ENCODE measurements at places on chromosomes 6 and 20.

DNA sequence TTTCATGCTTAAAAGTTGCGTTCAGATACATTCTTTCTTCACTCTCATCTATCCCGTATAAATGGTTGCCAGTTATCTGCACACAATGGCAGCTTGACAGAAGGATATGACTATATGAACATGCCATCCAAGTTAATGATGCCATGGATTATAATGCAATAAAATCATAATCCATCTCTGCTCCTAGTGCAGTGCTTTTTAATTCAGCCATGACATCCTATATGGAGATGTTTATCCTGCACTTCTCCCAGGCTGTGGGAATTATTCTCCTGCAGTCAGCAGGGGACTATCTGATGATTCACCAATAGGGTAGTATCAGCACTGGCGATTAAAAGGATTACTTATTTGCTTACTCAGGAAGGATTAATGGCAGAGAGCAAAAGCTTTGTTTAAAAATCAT is 273.8 kb downstream of the SAMD5 start:
- DNase-seq = no peak

- peak; percentile 89 for DNase-seq
Observed at GRCh38 chr6:26659042-26659999, at the start of gene ZNF322. ZNF322 (minus strand) TSS chr6:26659746; CDS start chr6:26638553, 21,193 bp downstream.

- no peak for DNase-seq
Observed at GRCh38 chr20:58695895-58696375, 3.3 kb downstream of the NPEPL1 start.

- no peak for DNase-seq
Observed at GRCh38 chr6:108578595-108579327, 18.0 kb downstream of the FOXO3 start.

DNA sequence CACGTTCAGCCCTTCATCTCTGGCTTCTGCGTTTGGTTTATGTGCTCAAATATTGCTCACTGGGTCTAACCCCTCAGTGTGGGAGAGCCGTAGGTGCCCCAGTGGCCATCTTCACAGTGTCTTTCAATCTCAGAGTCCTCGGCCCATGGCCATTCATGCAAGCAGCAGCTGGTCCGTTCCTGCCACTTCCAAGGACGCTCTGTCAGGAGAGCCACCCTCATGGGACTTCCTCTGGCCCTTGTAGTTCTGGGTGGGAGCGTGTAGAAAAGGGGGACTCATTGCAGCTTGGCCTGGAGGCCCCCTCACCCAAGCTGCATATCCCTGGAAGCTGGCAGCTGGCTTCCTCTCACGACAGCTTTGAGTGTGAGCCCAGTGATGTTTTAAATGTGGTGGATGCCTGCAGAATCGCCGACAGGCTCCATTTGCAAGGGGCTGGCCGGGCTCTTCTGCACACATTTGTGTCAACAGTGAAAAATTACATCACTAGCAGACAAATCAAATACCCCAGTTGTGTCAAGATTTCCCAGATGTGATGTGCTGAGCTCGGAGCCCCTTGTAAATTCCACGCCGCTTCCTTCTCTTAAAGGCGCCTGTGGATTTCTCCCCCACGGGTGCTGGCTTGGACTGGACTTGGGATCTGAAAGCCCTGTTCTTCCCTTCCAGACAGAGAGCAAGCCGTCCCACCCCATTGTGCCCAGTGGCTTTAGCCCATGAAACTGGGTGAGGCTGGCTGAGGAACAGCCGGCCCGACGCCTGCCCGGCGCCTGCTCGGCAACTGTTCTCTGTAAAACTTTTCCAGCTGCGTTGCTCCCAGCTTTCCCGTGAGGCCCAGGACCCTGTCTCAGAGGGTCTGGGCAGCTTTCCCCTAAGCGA is 360.1 kb downstream of the TAF4 start:
- DNase-seq = no peak

DNA sequence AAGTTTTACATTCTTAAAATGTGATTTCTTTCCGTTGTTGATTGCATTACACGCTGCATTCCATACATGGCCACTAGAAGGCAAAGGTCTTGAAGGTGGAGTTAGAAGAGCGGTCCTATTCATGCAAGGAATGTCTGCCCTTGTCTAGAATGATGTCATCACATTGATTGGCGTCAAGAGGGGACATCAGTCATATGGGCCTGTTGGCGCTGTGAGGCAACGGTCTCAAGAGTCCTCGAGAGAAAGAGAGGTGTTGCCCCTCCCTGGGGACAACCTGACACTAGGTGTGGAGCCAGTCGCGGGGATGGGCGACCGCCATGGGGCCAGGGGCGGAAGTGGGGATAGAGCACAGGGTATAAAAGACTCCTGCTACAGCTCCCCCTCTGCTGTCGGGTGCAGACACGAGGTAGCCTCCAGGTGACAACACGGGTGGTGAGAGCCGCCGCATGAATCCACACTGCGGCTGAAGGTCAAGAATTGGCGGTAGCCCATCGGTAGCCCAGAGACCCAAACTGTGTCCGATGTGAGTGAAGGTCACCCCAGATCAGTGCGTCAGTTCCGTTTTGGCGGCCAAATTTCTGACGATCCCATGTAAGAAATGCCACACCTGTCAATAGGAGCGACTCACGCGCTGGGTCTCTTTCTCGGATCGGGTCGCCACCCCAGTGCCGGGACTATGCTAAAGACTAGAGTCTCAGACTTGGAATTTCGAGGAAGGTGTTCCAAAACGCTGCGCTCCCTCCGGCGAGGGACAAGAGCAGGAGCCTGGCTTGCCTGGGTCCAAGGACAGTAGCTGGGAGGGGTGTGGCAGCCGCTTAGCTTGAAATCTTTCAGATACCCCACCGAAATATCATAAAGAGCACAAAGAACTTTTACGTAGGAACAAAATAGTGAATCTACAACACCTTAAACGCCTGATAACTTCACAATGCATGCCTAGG is 93.2 kb upstream of the ZNF184 start:
- no peak for DNase-seq

DNA sequence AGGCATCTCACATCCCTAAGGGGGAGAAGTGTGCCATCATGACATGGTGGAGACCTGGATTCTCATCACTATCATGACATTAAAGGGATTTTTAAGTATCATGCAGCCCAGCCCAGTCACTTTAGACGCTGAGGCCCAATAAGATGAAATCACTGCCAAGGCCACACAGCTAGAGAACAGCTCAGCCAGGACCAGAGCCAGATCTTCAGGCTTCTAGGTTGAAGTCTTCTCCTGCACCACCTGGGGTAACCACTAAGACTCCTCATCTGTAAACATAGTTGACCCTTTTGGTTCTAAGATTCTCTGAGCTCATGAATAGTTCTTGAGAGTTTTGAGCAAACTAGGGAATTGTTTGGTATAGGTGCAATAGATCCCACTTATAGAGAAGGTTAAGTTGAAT is 125.1 kb downstream of the TCP11 start:
- DNase-seq = no peak

- no peak for DNase-seq
Observed at GRCh38 chr6:63975699-63976098, 340.1 kb downstream of the PHF3 start.

GRCh38 chr6:36826520-36827227 is 12.6 kb downstream of the CPNE5 start:
- DNase-seq = no peak

- no peak for DNase-seq
Observed at GRCh38 chr6:24919056-24919892, 16.5 kb downstream of the RIPOR2 start.

DNA sequence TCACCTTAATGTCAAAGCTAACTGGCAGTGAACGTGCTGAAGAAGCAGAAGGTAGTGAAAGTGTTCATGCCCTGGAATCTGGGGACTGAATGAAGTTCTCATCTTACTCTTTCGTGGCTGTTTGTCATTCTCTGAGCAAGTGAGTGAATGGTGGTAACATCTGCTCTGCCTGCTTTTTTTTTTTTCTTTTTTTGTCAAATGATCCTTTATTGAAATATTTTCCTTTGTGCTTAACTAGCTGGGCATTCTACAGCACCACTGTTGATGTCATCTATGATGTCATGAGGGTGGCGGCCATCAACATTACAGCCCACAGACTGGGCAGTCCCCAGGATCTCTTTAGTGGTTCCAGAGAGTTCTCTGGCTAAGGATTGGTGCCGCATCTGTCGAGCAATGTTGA is 65.2 kb downstream of the RIN2 start:
- DNase-seq = no peak

DNA sequence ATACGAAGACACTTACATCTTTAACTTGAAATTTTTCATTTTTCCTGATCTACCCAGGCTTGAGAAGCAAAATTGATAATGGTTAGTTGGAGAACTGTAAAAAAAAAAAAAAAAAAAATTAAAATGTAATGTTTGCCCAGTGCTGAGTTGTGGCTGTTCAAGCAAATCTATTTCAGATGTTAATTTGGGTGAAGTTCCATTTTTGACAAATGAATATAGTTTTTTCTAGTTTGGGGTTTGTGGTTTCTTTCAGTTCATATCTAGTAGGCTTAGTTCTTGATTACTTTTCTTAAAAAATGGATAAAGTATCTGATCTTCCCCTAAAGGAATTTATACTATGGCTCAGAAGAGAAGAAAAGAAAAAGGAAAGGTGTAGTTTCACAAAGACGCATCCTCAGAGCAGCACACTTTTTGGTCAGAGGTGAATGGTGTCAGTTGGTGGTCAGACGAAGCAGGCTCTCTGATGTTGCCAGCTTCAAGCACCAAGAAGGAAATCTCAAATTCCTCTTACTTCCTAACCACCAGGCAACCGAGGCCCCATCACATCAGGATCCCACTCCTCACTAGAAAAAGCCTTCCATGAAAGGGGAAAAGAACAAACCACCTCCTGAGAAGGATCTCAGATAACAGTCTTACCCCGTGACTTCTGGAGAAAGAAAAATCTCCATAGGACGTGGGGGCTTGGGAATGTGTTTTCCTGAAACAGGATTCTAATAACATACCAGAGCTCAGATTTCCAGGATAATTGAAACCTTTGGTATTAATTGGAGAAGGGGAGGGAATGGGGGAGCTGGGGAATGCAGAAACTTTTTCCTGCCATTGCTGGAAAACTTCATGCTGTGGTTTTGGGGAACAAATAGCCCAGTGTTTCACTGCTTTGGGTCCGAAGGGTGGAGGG is 396.2 kb downstream of the CD83 start:
- no peak for DNase-seq

DNA sequence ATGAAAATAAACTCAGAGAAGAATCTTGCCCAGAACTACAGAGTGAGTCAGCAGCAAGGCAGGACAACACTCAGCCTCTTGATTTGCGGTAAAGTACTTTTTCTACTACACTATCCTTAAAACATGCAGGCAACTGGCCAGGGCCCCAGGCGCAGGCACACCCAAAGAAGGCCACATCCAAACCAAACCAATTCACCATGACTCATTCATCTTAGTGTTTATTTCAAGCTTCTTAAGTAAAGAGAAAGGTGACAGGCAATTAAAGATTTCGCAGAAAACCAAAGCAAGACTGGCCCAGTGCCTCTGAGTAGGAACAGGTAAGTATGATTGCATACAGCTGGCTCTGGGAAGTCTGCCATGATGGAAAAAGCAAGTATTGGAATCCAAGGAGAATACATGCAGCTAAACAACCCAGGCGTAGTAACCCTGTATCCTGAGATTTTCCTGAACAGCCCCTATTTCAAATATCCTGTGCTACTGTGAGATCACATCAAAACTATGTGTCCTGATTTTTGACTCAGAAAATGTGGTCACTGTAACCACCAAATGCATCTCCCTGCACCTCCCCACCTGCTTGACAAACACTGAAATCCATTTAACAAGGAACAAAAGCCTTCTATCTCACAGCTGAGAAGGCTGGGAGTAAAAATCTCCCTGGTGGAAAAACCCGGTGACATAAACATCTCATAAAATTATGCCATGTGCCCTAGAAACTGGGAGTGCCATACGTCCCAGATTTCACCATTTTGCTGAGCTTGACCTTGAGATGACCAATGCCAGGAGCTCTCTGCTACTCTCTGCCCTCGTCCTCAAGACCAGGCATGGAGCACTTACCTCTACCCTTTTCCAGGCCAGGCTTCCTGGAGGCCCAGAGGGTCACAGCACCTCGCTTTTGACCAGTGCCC is 12.4 kb downstream of the WFDC3 start:
- DNase-seq = no peak

GRCh38 chr6:135675862-135676261 is 175.6 kb upstream of the PDE7B start:
- DNase-seq = no peak

DNA sequence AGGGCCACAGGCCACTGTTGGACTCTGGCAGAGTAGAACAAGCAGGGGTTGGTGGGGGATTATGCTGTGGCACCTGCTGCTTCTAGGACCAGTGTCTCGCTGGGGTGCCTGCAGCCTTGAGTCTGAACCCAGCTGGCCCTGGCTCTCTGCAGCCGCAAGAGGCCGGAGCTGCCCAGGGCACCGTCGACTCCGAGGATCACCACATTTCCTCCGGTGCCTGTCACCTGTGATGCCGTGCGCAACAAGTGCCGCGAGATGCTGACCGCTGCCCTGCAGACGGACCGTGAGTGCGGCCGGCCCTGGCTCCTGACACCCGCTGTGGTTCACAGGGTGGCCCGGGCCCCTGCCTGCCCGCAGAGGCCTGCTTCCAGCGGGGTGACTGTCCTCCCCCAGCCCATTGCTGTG is 6.2 kb downstream of the TCEA2 start:
- no peak for DNase-seq

DNA sequence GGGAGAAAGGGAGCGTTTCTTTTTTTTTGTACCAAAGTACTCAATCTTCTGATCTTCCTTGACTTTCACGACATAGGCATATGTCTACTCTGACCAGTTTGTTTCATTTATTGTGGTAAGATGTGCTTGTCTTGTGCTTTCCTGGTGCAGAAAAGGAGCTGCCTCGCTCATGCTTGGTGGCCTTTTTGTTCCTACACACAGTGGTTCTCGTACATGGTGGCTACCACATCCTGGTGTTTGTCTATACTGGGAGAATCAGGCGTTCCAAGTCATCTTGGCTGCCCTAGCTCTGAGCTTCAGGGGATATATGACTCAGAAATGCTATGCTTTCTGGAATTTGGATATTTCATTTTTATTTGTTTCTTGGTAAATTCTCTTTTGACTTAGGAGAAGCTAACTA is 31.8 kb downstream of the MYB start:
- no peak for DNase-seq

DNA sequence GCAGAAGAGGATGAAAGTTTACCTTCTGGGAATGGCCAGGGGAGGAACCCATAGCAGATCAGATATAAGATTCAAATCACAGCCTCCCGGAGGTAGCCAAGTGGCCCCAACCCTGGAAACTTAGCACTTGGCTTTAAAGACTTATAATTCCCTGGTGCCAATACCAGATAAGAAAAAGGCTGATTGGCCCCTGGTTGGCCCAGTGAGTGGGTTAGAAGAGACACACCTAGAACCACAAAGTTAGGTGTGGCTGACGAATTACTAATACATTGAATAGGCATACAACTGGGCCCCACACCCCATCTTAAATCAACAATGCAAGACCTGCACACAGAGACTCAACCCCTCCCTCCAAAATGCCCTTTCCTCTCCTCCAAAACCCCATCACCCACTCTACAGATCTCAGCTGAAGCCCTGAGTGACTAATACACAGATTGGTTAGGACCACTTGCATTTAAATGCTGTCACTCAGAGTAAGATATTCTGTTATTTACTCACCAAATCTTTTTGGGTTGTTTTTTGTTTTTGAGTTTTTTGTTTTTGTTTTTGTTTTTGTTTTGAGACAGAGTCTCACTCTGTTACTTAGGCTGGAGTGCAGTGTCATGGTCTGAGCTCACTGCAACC is 315.4 kb upstream of the JARID2 start:
- no peak for DNase-seq

- DNase-seq = no peak
Observed at GRCh38 chr6:162708971-162709370, 18.6 kb downstream of the PRKN start.
